ENCODE measurements at places on chromosomes 12 and 14.
A peak's percentile ranks its signal among the peaks of the same experiment; 100 is the strongest.

GRCh38 chr14:66403183-66403582, 83.0 kb upstream of the CCDC196 start:
- DNase-seq = no peak

DNA sequence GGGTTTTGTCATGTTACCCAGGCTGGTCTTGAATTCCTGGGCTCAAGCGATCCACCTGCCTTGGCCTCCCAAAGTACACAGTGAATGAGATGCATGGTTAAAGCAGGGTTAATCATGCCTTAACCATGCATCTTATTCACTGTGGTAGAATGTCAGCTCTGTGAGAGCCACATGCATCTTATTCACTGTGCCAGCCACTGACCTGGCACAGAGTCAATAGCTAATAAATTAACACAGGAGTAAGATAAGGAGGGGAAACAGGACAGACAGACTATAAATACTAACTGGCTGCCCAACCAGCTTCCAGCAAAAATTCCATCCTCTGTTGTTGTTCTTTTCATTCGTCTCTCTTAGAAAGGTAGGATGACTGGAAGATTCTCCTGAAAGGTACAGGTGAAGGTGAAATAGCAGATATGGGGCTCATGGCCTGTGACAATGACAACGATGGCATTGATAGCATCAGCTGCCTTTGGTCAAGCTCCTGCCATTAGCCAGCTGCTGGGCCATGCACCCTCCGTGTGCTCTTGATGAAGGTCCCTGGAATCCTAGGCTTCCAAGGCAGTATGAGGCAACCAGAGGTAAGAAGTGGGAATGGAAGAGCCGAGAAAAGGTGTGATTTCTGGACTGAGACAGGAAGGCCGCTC, 76.6 kb downstream of the ZNF664 start:
- DNase-seq = no peak

DNA sequence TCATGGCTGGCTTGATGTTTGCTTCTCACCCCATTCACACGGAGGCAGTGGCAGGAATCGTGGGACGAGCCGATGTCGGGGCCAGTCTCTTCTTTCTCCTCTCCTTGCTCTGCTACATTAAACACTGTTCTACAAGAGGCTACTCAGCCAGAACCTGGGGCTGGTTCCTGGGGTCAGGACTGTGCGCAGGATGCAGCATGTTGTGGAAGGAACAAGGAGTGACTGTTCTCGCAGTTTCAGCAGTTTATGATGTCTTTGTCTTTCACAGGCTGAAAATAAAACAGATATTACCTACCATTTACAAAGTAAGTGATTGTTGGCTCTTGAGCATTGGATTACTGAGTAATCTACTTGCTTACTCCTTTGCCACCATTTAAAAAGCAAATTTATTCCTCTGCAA, 170.6 kb downstream of the TMTC2 start:
- DNase-seq = no peak

DNA sequence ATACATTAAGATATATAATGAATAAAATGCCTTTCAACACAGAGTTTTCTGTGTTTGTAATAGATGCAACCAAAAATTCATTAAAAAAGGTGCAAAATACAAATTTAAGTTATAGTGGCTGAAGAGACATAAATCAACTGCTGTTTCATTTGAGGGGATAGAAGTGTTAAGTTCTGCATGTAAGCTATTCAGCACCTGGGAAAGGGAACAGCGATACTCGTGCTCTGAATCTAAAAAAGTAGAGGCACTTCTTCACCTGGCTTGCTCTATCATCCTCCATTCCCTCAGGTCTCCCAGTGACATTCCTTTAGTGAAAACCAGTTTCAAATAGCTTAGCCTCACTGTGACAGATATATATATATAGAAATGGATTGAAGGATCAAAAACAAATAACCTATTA, 222.6 kb downstream of the ACSS3 start:
- DNase-seq = no peak

- peak; percentile 24 for DNase-seq
These were observed 76.4 kb upstream of the DICER1 start for GRCh38 chr14:95233702-95234241.

DNA sequence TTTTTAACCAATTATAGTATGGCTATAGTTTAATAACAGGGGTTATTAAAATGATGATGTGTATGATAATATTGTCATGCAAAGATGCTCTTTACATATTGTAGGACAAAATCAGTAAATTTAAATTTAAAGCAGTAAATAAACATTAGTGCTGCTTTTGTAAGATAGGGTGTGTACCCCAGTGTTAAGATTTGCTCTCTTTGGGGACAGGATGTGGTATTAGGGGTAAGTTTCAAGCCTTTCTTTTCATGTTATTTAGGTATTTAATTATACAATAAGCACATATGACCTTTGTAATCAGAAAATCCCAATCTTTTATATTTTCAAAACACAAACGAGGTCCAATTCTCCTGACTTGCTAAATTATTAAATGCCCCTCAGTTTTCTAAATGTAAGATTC, 39.7 kb upstream of the RPH3A start:
- no peak for DNase-seq

- DNase-seq = no peak
These were observed 27.3 kb upstream of the PZP start for GRCh38 chr12:9235519-9235918.

DNA sequence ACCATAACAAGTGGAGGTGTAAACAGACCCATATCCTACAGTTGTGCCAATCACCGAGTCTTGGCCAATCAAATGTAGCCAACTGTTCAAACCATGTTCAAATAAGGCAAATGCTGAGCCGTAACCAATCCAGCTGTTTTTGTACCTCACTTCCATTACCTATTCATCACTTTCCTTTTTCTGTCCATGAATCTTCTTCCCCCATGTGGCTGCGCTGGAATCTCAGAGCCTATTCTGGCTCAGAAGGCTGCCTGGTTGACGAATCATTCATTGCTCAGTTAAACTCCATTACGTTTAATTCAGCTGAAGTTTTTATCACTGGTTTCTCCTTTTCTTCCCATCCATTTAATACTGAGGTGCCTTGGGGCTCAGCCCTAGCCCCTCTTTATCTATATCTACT, 71.1 kb downstream of the TBC1D30 start:
- no peak for DNase-seq

- DNase-seq = no peak
These were observed 39.8 kb downstream of the SLC6A12 start for GRCh38 chr12:174124-174523.
